ENCODE measurements at places on chromosomes 5 and 9.

- no peak for DNase-seq
Observed at GRCh38 chr5:108655750-108656450, 91.8 kb upstream of the FER start.

DNA sequence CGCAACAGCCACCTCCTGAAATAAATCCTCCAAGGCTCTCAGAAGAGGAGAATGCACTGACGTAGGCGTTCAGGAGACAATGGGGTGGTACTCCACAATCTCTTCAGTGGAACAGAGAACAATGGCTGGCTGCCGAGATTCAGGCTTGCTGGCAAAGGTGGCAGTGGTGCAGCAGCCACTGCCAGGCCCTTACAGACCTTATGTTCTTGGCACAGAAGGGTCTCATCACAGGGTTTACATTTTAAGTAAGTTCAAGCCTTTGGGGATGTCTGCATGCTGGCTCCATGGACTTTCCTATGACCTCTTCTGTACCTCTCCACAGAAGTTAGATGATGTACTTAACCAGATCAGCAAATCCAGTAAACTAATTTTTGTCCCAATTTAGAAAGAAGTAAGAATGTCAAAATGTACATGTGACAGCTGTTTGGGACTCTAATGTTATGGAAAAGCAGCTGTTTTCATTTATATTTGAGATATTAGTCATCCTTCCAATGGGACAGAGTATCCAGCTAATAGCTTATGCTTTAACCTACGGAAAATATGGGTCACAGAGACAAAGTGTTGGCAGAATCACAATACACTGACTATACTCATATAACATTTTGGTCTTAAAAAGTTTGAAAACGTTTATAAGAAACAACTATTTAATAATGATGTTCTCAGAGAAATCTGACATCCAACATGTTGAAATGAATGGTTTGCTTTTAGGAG is 180.9 kb downstream of the MAPKAP1 start:
- no peak for DNase-seq

GRCh38 chr9:129886226-129887174 is 51.2 kb downstream of the USP20 start:
- peak; percentile 94 for DNase-seq

DNA sequence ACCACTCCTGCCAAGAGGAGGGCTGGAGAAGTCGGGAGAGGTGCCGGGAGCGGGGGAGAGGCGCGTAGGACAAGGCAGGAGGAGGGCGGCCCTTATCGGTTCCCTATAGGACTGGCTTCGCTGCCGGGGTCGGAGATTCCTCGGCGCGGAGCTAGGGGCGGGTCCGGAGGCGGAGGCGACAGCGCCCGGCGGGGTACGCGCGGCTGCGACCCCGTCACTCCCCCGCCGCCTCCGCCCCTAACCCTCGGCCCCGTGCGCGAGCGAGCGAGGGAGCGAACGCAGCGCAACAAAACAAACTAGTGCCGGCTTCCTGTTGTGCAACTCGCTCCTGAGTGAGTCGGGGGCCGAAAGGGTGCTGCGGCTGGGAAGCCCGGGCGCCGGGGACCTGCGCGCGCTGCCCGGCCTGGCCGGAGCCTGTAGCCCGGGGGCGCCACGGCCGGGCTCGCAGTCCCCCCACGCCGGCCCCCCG is 2.0 kb downstream of the GLIS3 start:
- no peak for DNase-seq

GRCh38 chr5:149257131-149257530 is 14.5 kb upstream of the AFAP1L1 start:
- no peak for DNase-seq

- DNase-seq, result no peak
Observed at GRCh38 chr9:13480693-13481092, 201.2 kb upstream of the MPDZ start.

DNA sequence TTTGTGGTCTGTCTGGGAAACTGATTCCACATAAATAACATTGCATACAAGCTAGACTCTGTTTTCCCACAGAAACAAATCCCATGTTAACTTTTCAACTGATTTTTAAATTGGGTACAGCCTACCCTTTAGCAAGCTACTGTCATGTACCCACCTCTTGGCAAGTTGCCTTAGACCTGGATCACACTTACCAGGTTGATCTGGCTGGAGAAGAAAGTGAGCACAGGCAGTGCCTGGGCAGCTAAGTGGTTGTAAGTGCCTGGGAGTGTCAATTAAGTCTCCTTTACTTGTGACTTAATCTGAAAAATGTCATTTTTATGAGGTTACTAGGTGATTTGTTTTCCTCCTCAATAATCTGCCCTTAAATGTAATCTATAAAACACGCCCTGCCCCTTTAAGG is 336.4 kb downstream of the ARL15 start:
- DNase-seq, result no peak

- no peak for DNase-seq
Observed at GRCh38 chr5:137570070-137570469, 70.9 kb upstream of the SPOCK1 start.

DNA sequence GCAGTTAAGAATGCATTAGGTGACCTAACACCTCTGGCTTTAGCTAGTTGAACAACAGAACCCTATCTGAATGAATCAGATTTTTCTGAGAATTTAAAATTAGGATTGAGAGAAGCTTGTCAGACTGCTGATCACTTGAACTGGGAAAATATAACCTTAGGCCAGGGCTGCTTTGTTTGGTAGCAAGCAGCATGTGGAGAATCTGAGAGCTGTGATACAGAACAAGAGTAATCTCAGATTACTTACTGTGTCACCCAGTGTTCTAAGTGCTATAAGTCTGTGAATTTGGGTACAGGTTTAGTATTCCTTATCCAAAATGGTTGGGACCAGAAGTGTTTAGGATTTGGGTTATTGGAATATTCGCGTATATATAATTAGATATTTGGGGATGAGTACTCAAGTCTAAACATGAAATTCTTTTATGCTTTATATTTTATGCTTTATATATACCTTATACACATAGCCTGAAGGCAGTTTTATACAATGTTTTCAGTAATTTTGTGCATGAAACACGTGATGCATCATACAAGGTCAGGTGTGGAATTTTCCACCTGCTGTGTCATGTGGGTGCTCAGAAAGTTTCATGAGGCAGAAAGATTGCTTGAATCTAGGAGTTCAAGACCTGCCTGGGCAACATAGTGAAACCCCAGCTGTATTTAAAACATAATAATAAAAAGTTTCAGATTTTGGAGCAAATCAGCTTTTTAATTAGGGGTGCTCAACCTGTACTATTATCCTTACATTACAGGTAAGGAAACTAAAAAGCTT is 8.3 kb upstream of the CHD1 start:
- DNase-seq, result no peak

DNA sequence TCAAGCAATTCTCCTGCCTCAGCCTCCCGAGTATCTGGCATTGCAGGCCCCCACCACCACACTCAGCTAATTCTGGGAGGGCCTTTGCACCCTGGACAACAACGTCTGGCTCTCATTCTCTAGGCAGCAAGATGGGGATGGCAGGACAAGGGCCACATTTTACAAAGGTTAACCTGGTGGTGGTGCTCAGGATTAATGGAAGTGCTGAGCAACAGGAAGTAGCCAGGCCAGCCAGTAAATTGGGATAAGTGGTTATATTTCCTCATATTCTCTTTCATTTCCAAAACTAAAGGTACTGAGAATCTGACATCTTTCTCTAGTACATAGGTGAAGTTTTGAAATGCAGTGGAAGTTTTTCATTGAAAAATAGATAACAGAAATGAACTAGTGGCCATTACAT is 24.7 kb upstream of the ASPN start:
- DNase-seq, result no peak

DNA sequence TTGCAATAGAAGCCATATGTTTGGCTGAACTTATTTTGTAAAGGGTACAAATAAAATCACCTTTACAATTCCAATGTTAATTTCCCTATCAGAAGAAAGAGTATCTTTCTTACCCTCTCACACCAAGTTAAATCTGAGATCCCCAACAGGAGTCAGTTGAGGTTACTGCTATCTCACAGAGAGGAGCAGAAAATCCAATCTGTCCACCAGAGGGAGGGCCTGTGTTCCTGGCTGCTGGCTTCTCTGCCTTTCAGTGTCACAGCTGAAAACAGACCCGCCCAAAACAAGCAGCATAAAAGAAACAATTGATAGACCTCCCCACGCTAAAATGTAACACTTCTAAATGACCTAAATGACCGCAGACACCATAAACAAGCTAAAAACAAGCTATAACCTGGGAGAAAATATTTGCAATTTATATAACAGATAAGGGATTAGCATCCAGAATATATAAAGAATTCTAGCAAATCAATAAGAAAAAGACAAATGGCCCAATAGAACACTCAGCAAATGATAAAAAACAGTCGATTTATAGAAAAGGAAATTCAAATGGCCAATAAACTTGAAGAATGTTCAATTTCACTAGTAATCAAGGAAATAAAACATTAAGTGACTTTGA is 24.5 kb upstream of the MVB12B start:
- peak; percentile 21 for DNase-seq

DNA sequence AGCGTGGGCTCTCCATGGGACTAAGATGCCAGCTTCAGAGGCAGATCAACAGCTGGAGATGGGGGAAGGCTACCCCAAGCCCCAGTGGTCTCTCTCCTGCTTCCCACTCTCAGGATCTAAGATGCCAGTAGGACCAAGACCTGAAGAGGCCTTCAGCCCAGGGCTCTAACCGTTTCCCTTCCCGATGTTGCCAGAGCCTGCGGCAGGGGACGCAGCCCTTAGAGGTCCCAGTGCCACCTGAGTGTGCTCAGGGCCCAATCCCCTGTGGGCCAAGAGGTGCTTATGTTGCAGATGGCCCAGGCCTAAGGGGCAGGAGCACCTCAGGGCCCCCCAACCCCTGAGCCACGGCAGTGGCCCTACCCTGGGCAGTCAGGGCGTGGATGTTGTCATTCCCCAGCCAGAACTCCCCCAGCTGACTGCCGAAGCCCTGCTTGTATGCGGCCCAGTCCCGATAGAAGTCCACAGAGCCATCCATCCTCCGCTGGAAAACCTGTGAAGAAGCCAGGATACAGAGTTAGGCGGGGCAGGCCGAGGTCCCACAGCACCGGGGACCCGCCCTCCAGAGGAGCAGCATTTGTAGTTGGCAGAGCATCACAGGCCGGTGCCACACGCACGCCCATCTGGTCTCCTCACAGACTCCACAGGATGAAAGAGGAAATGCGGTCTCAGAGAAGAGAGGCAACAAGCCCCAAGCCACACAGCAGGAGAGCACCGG is 5.4 kb downstream of the FCN1 start:
- DNase-seq, result no peak

DNA sequence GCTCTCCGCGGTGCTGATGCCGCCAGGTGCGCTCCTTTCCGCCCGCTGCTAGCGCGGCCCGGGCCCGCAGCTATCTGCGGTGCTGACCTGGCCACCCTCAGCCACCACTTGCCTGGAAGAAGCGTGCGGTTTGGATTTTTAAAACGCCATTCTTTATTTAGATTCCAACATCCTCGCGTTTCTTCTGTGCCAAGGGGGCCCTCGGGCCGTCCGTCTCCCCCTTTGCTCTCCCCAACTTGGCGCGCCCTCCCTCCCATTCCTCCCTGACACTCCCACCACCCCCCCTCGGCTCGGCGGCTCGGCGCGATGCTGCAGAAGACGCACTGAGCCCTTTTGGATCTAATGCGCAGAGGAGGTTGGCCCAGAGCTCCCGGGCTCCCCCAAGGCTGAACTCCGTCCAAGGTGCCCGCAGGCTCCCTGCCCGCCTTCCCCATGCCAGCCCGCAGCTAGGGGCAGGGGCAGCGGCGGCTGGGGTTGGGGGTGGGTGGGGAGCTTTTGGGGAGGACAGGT is at the start of gene BARHL1:
Gene BARHL1 (plus strand): TSS at position 331 of the 510 bp plus-strand sequence. CDS start 192 bp downstream, outside the sequence.
- no peak for DNase-seq

DNA sequence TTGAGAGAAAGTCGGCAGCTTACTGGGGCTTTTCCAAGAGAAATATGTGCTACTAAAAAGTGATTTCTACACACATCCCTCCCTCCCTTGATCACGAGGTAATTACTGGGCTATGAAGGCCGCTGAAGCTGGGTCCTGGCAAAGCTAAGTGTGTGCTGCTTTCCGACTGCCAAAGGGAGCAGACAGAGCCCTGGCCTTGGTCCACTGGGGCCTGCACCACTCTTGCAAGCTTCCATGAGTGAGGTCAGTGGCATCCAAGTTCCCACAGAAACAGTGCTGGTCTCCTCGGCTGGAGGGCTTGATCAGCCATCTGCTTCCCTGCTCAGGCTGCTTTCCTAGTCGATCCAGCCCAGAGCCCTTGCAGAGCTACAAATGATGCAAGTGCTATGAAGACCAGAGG is 154.8 kb upstream of the LHFPL2 start:
- no peak for DNase-seq

DNA sequence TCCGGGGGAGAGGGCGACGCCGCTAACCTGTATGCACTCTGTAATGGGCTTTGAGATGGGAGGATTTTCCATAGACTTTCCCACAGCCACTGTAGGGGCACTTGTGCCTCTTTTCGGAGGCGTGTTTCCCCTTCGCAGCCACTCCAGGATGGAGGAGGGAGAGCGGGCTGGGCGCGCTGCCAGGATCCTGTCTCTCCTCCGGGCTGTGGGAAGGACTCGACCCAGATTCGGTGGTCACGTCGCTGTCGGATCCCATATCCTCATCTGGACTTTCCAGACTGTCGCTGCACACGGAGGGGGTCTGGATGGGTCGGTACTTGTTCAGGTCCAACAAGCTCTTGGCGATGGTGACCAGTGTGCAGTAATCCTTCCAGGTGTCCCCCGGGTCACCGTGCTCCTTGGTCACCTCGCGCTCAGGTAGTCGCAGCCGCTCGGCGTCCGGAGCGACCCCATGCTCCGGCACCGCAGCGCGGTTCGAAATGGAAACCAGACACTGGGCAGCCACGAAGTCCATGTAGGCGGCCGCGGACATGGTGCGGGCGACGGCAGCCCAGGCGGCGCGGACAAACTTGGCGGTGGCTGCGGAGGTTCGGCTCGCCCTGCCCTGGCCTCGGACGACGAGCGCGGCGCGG is 1.5 kb downstream of the KLF9 start:
- DNase-seq, result peak; percentile 46

DNA sequence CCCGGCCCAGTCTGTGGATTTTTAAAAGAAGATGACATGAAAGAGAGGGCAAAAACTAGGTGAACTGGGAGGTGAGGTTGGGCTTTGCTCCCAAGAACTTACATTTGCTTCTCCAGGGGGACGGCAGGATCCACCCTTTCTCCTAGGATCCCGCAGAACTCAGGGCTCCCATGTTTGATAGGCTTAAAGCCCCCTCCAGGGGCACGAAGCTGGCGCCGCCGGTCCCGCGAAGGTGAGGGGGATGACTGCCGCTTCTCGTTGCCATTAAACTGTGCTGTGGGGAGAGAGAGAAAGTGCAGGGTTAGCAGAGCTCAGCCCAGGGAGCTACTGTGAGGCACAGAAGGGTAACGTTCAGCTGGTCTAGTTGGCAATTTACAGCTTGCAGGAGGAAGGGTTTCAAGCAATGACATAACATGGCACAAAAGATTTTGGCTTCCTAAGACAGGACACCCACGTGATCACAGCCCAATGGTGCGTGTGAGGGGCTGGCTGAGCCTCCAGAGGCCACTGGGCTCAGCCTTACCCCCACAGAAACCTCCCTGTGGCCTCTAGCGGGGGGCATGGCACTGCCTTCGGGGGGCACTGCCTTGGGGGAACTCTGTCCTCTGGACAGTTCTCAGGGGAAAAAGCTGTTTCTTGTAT is 52.0 kb upstream of the SLC25A51 start:
- no peak for DNase-seq

- no peak for DNase-seq
Observed at GRCh38 chr5:112061666-112062065, 304.7 kb upstream of the NREP start.

Measured in T-helper 2 cell (primary cell).